ENCODE measurements at places on chromosomes 3 and 15.

GRCh38 chr3:141929341-141929995 is 53.0 kb downstream of the ATP1B3 start:
- DNase-seq: no peak

DNA sequence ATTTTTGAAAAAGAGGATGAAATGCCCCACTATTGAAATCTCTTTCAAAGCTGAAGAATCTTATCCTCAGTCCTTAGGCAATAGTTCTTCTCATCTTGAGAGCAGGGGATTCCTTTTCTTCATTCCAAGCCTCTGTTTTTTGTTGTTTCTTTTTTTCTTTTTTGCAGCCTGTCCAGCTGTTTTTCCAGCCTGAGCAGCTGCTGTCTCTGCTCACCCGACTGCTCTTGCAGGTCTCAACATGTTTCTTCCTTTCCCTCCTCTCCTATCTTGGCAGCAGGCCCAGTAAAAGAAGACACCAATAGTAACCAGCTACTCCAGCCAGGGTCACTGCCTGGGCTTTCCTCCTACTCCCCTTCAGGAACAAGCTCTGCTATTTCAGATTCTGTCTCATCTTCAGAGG is 23.8 kb downstream of the MEX3B start:
- DNase-seq: no peak

DNA sequence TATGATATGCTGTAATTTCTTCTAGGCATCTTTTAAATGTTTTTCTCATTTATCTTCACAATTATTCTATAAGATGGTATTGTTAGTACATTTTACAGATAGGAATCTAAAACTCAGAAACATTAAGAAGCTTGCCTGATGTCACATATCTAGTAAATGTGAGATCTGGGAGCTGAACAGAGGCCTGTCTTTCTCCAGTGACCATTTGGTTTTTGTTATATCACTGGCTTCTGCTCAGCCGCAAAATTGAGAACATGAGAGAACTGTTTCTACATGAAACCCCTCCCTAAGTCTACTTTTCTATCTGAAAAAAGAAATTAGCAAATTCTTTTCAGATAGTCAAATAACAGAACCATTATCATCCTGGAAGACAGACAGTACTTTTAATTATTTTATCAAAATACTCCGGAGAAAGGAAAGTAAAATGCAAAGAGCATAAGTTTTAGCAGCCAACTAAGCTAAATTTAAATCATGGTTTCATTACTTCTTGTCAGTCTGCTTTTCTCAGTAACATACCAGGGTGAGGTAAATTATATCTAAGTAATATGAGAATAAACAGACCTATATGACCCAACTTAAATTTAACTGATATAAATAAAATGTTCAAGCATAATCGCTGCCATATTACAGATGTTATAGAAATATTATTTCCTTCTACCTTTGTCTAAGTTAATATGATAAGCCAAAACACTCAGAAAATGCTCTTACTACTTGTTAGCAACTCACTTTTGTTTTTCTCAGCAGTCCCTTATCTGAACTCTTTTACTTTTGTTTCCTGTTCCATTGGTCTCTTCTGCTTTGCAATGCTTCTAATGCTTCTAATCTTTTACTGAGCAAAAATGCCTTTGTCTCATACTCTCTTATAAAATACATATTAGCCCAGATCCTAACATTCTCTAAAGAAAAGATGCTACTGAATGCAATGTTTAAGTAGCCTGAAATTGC is 68.0 kb upstream of the MBNL1 start:
- no peak for DNase-seq

DNA sequence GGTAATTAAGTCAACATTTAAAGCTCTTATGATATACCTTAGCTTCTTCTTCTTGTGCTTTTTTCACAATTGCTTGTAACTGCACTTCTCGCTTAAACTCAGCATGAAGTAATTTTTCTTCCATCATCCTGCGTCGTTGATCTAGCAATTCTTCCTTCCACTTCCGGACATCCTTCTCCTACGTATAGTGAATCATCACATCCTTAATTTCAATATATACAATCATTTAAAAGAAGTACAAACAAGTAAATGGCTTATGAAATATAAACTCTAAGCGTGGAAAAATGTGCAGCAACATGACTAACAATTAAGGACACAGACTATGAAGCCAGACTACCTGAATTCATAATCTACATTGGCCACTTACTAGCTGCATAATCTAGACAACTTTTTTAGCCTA is 151.4 kb downstream of the SCAPER start:
- DNase-seq: no peak

GRCh38 chr15:77646104-77646694 is 13.5 kb upstream of the LINGO1 start:
- DNase-seq: no peak

GRCh38 chr3:181941250-181941649 is 229.5 kb downstream of the SOX2 start:
- no peak for DNase-seq

DNA sequence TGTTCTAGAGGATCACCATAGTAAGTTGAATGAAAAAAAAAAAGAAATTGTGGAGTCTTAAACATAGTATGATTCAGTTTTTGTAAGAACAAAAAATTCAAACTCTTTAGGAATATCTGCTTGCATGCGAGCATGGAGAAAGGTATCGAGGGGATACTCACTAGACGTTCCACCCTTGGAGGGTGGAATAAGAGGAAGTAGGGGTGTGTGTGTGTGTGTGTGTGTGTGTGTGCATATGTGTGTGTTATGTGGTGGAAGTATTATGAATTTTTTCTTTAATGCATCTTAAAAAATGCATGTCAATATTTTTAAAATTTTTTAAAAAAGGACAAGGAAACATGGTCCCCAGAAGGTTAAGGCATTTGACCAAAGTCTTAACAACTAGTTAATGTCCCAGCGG is 26.5 kb upstream of the SIAH2 start:
- DNase-seq: no peak

DNA sequence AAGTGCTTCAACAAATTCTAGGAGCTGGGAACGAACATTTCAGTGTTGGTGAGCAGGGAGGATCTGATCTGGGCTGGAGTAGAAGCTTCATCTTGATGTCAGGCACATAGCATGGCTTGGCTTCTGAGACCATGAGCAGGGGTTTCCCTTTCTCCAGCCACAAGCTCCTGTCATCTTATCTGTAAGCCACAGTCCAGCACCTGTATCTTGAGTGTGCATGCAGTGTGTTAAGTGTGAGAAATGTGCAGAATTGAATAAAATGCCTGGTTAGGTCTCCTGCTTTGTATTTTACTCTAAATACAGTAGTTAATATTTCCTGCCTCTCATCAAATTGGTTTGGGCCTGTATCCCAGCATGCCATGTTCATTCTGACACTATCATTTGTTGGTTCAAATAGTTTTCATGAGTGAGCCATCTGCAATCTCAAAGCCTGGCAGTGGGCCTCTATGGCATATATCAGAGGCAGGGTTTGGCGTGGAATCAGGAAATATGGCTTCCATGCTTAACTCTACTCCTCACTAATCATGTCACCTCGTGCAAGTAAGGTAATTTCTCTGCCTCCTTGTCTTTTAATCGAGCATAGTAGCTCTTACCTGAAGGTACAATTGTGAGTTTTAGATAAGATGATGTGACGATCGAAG is 43.3 kb downstream of the TLNRD1 start:
- DNase-seq: no peak

DNA sequence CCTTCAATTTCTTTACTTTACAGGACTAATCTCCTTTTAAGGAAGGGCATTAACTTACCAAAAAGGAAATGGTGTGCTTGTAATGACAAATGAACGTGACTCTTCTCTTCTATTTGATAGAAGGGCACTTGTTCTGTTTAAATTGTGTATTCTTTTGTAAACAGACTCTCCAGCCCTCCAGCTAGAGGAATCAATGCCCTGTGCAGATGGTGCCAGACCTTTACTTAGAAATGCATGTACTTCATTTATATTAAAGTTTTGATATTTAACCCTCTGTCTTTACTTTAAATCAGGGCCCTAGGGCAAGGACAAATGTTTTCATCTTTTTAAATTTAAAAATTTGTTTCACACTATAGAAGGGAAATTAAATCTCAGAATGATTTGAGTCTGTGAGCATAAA is 355.1 kb downstream of the GBE1 start:
- no peak for DNase-seq

DNA sequence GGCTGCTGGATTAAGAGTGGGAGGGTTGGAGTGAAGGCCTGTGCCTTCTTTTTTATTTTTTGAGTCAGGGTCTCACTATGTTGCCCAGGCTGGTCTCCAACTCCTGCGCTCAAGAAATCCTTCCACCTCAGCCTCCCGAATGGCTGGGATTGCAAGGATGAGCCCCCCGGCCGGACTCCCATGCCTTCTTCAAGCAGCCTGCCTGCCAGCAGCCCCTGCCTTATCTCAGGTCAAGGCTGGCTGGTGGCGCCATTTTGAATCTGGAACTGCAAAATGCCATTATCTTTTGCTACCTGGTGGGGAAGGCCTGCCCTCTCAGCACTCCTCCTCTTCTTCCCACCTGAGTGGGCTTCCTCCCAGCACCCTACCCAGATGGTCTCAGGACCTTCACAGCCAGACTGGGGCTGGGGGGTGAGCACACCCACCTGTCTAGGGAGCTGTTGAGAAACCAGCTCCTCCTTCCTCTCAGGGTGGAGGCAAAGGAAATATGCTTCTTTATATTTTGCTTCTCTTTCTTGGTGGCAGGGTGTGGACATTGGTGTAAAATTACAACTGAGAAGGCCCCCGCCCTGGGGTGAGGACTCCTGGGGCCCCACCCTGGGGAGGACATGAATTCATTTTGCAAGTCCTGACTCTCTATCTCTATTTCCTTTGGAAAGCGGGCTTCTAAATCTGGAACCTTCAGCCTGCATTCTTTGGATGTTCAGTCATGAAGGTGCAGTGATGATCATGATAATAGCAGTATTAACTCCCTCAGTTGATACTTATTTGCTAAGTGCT is 7.7 kb upstream of the FLNB start:
- DNase-seq: no peak

- no peak for DNase-seq
Measured at GRCh38 chr3:38843898-38844297, 27.9 kb upstream of the SCN10A start.

DNA sequence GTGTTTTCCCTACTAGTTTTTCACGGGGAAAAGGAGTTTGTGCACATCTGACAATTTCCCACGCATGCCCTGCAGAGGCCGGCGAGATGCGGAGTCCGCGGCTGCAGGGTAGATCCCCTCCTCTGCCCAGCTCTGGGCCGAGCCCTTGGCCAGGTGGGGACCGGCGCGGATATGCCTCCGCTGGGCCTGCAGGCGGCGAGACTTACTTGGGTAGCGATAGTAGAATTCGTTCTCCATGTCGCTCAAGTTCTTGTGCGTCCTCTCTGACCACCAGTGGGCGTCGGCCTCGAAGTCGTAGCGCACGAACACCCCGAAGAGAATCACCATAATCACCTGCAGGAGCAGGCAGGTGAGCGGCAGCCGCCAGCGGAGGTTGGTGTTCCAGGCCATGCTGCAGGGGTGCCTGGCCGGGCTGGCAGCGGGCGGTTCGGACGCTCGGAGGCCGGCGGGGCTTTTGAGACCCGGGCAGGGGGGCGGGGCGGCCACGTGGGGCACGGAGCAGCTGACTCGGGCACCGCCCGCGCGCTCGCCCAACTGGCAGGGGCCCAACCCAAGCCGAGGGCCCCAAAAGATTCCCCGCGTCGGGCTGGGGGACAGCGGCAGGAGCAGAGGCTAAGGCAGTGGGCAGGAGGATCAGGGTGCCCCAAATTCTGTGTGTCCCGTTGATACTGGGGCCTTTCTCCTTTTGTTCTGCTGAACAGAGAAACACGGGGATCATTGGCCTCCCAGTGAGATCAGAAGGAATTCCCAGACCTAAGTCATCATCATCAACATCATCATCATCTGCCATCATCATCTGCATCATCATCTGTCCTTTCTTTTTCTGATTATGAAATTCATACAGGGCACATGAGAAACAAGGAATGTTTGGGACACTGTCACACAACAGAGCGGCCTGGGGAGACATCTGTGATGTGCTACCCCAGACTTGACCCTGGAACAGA is at the start of gene RHCG:
TSS of gene RHCG (minus strand) at position 429 of the 944 bp plus-strand sequence. CDS start at position 390, 39 bp downstream.
- DNase-seq: peak; percentile 55

DNA sequence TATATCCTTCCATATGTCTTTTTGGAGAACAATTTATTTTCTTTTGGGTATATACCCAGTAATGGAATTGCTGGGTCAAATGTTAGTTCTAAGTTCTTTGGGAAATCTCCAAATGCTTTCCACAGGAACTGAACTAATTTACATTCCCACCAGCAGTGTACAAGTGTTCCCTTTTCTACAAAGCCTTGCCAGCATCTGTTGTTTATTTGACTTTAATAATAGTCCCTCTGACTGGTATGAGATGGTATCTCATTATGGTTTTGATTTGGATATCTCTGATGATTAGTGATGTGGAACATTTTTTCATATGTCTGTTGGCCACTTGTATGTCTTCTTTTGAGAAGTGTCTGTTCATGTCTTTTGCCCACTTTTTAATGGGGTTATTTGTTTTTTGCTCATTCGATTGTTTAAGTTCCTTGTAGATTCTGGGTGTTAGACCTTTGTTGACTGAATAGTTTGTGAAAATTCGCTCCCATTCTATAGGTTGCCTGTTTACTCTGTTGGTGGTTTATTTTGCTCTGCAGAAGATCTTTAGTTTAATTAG is 48.4 kb downstream of the TMEM45A start:
- DNase-seq: no peak

DNA sequence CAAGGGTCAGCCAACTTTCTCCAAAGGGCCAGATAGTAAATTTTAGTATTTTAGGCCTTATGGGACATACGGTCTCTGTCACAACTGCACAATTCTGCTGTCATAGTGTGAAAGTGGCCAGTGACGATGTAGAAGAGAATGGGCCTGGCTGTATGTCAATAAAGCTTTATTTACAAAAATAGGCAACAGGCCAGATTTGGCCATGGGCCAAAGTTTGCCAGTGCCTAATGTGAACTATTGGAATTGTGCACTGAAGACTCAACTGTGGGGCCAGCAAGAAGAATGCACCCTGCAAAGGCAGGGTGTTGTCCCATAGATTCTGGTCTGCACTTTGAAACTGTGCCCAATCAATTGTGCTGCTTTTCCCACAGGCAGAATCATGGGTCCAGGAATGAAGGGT is 69.4 kb upstream of the PRR23E start:
- DNase-seq: no peak

DNA sequence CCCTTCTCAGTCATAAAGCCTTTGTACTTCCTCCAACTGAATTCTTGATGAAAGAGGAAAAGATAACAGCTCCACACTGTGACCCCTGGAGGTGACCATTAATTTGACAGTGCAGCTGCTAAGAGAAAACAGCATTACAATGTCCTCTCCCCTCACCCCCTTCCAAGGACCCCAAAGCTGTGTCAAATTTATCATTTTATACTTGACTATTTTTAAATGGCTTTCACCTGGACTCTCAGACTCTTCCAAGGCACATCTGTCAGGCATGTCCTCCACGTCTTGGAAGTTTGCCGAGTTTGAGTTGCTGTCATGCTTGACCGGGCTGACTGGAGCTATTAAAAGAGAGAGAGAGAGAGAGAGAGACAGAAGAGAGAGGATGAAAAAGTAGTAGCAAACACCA is 236.5 kb downstream of the WDR72 start:
- DNase-seq: no peak

DNA sequence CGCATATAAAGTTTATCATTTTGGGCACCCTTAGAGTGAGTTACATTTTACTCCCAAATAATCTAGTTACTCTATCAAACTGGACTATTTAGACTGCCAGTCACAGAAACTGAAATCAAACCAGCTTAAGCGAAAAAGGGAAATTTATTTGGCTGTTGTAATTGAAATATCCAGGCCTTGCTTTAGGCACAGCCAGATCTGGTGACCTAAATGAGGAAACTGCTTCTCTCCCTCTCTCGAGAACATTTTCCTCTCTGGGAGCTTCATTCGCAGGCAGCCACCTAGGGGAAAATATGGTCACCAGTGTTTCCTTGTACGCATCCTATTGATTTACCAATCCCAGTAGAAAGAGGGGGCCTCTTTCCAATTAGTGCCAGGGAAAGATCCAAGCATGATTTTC is 175.3 kb upstream of the MITF start:
- no peak for DNase-seq

Data from mucosa of descending colon (tissue), 3 donors.